Ovary (tissue), 10 donors: ENCODE measurements at places on chromosomes 1 and 21. TPM values are rescaled to one million over a fixed set of nuclear protein-coding genes. Genes with fewer than 3 reads are reported as not detected.

SYT14 gene
- 0.36 TPM for total RNA-seq

RAB3B gene
- 1.1 TPM for total RNA-seq

FCRLB gene
- total RNA-seq = 3.2 TPM

FMO4 gene
- 2.1 TPM for total RNA-seq

PDZK1 gene
- total RNA-seq = 2.0 TPM

NUP133 gene
- total RNA-seq = 46.9 TPM

GRCh38 chr1:159279773-159280172 is 22.4 kb upstream of the FCER1A start:
- H3K4me1 ChIP-seq = no peaks in the 10 kb centered on the region
- H3K27me3 ChIP-seq = no peaks in the 10 kb centered on the region
- no peak overlapping the region for H3K4me3 ChIP-seq
- H3K27ac ChIP-seq = no peak overlapping the region

GRCh38 chr1:112188611-112189010 is 199.1 kb upstream of the KCND3 start:
- H3K4me3 ChIP-seq = no peak overlapping the region
- DNase-seq = no peak
- H3K27ac ChIP-seq = no peak overlapping the region
- no peaks in the 10 kb centered on the region for H3K27me3 ChIP-seq

GRCh38 chr1:244080343-244080929 is 29.4 kb downstream of the ZBTB18 start:
- no peaks in the 10 kb centered on the region for H3K27me3 ChIP-seq
- H3K27ac ChIP-seq = no peak overlapping the region

GRCh38 chr21:28342212-28342810 is 650.4 kb downstream of the LTN1 start:
- no peaks in the 10 kb centered on the region for H3K36me3 ChIP-seq
- no peak for DNase-seq
- no peak overlapping the region for H3K27ac ChIP-seq
- no peaks in the 10 kb centered on the region for H3K4me1 ChIP-seq
- no peak overlapping the region for H3K4me3 ChIP-seq

DNA sequence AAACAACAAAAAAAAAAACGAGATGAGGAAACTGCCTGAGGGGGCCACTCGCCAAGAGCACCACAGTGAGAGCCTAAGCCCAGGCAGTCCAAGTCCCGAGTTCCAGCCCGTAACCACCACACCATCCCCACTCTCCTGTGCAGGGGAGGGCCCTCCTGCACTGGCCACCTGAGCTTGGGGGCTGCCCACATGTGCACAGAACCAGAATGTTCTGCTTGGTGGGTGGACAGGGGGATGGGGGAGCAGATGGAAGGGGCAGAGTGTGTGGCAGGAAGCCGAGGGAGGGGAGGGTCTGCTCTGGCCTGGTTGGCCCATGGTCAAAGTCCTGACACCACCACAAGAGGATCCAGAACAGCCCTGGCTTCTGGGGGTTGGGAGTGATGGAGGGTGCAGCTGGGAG is 17.6 kb downstream of the ADPRS start:
- no peak overlapping the region for H3K27ac ChIP-seq
- DNase-seq = no peak
- H3K36me3 ChIP-seq = no peaks in the 10 kb centered on the region
- H3K27me3 ChIP-seq = no peaks in the 10 kb centered on the region
- H3K4me1 ChIP-seq = no peaks in the 10 kb centered on the region

DNA sequence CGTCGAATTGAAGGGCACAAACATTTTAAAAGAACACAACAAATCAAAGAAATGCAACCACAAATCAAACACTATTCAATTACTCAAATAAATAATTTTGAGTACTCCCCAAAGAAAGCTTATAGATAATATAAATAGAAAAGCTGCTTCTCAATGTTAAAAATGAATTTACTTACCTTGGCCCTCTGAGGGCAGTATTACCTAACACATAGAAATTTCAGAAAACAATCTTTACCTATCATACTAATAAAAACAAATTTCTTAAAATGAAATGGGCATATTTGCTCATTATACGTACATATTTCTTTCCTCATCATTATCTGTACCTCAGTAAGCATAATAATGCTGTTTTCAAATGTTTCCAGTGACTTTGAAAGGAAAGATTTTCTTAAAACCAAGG is 141.8 kb downstream of the AKT3 start:
- peaks cover 4% of the 10 kb centered on the region for H3K4me1 ChIP-seq
- no peaks in the 10 kb centered on the region for H3K36me3 ChIP-seq
- DNase-seq = no peak
- H3K27ac ChIP-seq = no peak overlapping the region

DNA sequence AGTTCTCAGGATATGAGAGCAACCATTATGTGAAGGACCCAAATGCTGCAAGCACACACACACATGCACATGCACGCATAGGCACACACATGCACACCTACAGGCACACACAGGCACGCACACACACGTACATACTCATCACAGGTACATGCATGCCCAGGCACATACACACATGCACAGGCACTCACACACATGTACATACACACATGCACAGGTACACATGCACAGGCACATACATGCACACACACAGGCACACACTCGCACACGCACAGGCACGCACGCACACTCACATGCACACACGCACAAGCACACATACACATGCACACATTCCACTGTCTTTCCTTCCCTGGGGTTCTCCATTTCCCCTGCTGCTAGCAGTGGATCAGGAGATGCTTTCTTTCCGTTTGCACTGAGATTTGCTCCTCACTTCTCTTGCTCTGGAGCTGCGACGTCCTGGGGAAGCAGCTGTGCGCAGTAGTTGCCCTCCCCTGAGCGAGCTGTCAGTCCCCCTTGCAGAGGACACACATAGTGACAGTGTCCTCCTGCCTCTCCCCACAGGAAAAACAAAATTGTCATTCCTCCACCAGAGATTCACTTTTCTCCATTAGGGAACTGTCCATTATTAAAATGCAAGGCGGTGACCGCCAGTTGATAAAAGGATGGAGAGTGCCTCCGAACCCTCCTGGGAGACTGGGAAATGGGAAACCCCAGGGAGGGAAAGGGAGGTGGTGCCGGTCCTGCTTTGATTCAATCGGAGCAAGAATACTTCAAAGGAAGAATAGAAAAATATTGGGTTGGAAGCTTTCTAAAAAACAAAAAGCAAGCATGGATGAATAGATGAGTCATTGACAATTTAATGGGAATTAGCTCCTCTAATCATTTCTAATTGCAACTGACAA is 69.5 kb downstream of the WDR4 start:
- no peak for DNase-seq
- H3K27ac ChIP-seq = no peak overlapping the region
- H3K4me3 ChIP-seq = no peak overlapping the region
- H3K36me3 ChIP-seq = no peaks in the 10 kb centered on the region
- no peaks in the 10 kb centered on the region for H3K4me1 ChIP-seq

- no peak overlapping the region for H3K4me3 ChIP-seq
- no peaks in the 10 kb centered on the region for H3K27me3 ChIP-seq
- H3K27ac ChIP-seq = no peak overlapping the region
- H3K36me3 ChIP-seq = no peaks in the 10 kb centered on the region
- peaks cover 25% of the 10 kb centered on the region for H3K4me1 ChIP-seq
Observed at GRCh38 chr1:91735266-91735845, 150.6 kb downstream of the TGFBR3 start.

GRCh38 chr1:224170748-224171478 is 12.1 kb upstream of the DEGS1 start:
- H3K4me3 ChIP-seq = no peak overlapping the region
- no peak overlapping the region for H3K27ac ChIP-seq
- no peaks in the 10 kb centered on the region for H3K36me3 ChIP-seq

DNA sequence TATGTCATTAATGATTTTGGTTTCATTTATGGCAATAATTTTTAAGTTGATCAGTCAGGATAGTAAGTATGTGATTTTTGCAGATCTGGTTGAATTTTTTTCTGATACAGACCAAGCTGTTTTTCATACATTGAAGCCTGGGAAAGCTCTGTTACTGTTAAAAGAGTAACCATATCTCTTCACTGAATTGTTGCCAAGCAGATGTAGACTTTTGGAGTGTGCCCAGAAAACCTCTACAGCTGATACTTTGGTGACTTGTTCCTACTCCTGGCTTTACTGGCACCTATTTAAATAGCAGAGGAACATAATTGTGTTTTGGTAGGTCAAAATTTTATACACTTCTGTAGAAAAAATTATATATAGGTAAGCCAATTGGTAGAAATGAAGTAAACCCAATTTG is 49.4 kb downstream of the NFIA start:
- H3K4me1 ChIP-seq = peaks cover 3% of the 10 kb centered on the region
- DNase-seq = no peak
- no peaks in the 10 kb centered on the region for H3K27me3 ChIP-seq

DNA sequence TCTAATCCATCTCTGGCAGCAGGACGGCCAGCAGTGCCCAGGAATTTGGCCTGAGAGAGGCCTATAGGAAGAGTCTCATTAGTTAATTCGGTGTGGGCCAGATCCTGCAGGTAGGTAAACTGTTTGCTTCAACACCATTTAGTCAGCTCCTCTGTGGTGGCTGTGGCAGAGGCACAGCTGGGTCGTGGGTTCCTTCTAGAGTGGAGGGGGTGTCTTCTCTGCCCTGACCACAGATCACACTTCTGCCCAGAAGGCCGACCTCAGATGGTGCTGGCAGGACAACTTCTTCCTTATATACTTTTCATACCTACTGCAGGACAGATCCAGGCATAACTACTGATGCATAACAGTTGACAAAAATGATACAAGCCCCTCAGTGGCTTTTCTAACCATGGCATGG is 281.4 kb downstream of the RPS6KC1 start:
- DNase-seq = no peak
